Spinal cord (tissue), 10 donors: ENCODE measurements at places on chromosomes 2 and 18.

DNA sequence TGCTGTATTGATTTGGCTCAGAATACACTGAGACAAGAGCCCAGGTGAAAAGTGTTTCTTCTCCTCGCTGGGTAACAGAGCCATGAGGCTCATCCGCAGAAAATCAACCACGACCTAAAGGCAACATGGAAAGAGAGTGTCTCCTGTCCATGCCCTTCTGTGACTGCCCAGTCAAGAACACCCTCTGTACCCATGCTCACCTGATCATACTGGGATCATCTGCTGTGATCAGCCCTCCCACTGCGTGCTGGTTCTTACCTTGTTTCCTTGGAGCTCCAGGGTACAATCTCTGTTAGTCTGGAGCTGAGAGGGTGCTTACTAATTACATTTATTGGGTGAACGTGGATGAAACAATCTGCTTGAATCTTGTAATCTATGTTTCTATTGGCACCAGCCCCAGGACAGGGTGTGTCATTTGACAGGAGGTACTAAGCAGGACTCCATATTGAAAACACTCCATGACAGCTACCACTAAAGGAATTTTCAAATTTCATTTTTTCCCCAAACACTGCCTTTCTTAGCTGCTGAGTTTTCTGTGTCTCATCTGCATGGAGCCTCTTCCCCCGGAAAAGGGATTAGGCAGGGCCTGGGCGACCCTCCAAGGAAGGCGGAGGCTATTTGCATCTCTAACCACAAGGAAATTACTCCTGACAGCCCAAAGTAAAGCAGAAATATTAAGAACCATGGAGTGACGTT, 39.7 kb upstream of the GRP start:
- no peak for DNase-seq

DNA sequence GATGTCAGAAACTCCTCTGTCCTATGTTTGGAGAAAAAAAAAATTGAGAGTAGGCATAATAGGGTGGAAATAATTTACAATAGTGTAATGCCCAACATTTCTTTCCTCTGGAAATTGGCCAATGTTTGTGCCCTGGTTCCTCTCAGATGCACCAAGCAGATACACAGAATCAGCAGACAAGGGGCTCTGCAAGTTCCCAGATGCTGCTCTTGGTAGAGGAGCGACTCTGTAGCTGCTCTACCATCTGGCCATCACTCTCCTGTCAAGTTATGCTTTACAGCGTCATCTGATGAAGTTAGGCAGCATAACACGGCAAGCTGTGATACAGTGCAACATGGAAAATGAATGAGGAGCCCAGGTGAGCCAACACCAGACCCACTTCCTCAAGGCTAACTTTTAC, 1.6 kb downstream of the DYTN start:
- no peak for DNase-seq

GRCh38 chr2:38406597-38407110, 29.6 kb upstream of the ATL2 start:
- DNase-seq: no peak

- no peak for DNase-seq
Observed at GRCh38 chr18:12990123-12990475, 1.1 kb upstream of the CEP192 start.

GRCh38 chr2:42922790-42923579, 130.6 kb upstream of the HAAO start:
- no peak for DNase-seq

DNA sequence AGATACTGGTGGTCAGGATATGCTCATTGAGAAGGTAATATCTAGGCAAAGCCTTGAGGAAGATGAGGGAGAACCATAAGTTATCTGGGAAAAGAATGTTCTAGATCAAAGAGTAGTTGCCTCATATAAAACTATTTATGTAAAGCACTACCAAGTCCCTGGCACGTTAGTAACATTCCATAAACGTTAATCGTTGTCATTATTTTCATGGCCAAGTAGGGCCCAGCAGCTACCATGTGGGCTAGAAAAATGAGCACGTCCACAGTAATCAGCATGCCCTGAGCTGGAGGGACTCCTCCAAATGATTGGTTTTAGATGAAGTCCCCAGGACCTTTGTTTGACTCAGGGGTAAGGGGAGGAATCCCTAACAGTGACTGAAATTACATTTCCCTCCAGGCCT, 32.7 kb upstream of the AFTPH start:
- no peak for DNase-seq

GRCh38 chr18:9453283-9453682, 22.0 kb upstream of the RALBP1 start:
- DNase-seq: no peak

- no peak for DNase-seq
Observed at GRCh38 chr2:60597346-60597745, 43.9 kb upstream of the BCL11A start.

- DNase-seq: no peak
Observed at GRCh38 chr2:133122529-133122928, 445.7 kb downstream of the NCKAP5 start.

DNA sequence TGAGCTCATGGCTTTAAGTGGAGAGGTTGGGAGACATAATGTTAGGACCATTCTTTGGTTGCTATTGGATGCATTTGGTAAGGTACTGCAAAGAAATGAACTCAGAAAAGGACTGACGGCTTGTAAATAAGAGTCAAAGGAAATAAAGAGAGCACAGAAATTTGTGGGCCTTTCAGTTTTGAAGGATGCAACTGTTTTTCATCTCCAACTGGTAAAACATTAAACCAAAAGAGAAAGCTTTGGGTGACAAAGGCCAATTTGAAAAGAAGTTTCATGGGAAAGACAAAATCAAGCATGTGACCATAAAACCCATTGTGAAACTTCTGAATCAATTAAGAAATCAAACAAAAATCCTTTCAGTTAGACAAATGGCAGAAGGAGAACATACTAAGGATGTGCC, 77.8 kb upstream of the SPOPL start:
- DNase-seq: no peak

DNA sequence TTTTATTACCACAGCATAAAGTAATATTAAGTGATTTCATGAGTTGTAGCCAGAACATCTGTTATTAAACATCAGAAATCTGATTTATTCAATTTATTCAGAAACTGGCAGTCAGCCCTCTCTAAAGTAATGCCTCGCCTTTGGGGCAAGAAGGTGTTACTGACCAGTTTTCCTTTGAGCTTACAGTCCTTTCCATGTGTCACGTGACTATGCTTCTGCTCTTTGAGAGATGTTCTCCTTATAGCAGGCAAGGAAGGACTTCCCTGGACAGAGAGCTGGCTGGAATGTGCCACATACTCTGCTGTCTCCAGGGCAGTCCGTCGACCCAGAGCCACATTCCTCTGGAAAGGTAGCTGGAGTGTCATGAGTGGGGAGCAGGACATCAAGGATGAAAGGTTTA, 119.7 kb downstream of the RDH14 start:
- DNase-seq: no peak

DNA sequence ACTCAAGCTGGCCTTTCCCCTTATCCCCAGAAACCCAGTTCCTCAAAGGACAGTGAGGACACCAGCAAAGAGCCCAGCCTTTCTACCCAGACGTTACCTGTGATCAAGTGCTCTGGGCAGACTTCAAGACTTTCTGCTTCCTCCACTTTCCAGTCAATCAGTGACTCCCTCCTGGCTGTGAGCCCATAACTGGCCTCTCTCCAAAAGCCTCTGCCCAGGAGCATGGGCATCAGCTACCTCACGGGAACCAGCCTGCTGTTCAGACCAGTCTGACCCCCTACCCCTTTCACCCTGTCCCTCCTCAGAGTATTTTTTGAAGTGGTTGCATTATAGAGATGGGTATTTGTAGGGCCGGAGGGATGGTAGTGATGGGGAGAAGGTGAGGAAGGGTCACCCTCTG, 27.7 kb upstream of the CYP27A1 start:
- no peak for DNase-seq

- no peak for DNase-seq
Observed at GRCh38 chr2:164896226-164896625, 54.6 kb upstream of the COBLL1 start.

DNA sequence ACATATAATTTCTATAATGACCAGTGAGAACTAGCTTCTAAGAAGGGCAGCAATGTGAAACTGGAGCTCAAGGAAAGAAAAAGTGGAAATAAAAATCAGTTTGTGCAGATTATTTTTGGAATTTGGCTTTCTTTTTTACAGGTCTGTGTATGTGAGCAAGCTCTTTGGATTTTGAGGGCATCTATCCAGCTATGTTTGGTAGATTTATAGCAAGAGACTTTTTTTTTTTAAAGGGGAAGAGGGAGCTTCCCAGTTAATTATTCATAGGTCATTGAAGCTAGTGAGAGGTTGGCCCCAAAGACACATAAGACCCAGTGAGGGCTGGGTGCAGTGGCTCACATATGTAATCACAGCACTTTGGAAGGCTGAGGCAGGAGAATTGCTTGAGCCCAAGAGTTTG, 24.0 kb upstream of the COLEC12 start:
- DNase-seq: no peak

DNA sequence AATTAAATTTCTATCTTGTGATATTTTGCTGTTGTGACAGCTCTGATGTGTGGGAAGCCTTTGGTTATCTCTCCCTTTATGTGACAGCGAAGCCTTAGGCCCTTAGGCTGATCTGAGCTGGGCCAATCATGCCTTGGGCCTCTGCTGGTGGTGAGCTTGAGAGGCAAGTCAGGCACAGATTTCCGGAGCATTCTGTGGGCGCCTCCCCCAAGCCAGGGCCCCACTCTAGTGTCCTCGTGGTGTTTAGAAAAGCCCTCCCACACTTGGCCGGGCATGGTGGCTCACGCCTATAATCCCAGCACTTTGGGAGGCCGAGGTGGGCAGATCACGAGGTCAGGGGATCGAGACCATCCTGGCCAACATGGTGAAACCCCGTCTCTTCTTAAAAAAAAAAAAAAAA, 239.8 kb downstream of the SH3RF3 start:
- DNase-seq: no peak

DNA sequence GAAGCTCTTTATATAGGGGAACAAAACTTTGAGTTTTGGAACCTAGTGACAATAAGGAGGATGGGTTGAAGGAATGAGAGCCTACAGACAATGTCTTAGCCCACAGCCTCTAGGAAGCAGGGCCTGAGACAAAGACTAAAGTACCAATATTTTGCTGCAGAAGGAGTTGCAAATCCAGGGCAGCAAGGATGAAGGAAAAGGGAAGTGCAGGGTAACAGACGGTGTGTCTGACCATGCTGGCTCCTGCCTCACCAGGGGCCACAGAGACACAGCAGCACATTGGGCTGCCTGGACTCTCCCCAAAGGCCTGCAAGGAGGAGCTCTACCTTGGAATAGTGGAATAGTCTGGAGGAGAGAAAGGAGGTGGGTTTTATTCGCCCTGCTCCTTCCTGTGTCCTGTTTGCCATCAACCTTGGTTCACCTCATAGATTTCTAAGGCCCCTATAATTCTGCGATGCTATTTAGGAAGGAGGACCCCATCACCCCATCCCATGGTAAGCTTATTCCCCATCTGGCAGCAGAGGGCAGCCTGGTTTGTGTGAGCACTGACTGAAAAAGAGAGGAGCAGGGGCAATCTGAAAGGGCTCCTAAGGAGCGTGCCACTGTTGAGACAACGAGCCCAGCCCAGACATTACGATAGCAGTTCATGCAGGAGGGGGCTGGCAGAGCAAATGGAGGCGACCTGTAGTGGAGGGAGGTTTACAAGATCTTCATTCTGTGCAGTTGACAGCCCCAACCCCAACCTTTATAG, 143.4 kb downstream of the MGAT5 start:
- no peak for DNase-seq

DNA sequence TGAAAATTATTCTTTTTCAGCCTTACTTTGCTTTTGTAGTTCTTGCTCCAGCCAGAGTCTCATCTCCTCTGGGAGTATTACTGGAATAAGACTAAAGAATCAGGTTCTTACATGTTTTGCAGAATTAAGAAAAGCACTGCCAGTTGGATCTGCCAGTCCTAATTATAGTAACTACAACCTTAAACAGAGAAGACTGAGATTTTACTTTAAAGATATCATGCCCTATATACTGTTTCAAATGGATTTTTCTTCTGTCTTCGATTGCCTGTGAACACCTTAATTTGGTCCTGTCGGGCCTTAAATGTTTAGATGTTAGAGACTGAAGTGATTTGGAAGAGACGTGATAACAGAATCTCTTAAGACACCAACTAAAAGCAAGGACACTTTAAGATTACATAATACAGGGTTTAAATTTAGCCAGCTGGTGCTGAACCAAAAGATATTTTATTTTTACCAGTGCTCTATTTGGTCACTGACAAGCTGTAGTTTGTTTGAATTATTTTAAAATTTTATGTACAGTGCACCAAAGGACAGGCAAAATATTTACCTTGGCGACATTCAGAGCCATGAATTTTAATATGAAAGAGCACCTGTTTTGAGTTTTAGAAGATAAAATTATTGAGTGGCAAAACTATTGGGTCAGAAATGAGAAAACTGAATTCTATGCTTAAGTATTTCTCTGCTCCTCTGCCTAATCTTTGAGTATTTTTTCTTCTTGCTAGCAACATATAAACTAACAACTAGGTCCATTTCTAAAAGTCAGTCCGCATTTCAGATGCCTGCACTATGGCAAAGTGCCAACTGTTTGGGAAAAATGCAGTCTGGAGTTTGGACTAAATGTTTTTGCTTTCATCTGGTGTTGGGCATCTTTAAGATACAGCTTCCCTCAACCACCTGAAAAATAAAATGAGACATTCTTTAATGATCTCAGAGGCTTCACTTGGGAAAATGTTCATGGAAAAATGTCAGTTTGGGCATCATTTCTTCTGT, 300.0 kb downstream of the XIRP2 start:
- no peak for DNase-seq

DNA sequence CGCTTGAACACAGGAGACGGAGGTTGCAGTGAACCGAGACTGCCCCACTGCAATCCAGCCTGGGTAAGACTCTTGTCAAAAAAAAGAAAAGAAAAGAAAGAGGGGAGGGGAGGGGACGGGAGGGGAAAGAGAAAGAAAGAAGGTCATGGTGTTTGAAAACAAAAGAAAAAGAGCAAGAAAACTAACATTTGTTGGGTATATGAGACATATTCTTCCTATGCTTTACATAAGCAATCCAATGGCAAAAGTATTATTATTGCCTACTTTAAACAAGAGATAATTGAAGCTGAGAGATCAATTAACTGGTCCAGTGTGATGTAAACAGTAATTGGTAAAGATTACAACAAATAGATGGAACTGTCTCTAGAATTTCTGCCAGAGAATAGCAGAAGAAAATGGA, 157.3 kb downstream of the ZRANB3 start:
- DNase-seq: no peak

DNA sequence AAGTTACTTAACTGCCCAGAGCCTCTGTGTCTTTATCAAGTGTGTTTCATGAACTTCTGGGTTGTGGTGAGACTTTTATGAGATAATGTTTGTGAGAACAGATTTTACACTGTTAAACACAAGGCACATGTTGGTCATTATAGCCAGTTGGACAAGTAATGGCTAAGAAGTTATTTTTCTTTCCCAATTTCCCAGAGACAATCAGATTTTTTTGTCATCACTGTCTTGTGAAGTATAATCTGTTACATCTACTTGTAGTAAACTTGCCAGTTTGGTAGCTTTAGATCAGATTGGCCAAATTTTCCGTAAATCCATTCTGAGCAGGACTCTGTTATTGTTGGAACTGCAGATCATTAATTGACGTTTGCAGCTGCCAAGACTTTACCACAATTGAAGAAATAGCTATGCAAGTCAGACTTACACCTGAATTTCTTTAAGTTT, 838.8 kb downstream of the SLC4A3 start:
- DNase-seq: no peak
